ENCODE measurements at places on chromosomes 7 and 10.

DNA sequence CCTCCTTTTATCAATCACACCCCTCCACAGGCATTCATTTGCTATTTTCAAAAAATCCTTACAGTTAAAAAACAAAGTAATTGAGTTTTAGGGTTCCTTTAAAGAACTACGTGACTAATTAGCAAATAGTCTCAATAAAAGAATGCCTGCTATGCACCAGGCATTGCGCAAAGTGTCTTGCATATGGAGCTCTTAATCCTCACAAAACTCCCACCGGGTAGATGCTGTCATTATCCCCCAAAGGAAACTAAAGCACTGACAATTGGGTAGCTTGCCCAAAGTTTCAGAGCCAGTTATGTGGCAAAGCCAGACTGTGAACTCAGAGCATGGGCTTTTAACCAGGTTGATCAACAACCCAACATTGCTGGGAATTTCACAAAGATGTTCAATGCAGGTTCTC lies 305.7 kb downstream of the ELMO1 start:
- DNase-seq, result no peak

DNA sequence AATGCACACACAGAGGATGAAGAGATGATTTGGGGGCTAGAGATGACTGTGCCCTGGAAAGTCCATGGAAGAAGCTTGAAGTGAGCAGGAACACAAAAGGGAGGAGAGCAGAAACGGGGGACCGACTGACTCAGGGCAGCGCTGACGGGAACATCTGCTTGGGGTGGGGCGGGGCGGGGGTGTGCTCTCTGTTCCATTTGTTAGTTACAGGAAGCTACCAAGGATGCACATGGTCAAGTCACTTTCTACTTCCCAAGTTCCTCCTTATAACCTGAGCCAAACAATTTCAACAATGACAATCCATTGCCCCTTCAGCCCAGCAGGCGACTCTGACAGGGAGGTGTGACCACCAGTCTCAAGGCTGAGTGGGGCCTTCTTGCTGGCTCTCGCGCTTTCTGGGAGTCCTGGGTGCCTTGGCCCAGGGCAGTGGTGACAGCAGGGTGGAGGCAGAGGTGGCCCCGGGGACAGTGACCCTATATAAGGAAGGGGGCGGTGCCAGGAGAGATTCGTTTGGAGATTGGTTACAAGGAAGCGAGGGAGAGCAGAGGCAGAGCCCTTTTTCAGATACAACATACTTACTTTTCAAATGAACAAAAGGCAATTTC lies 39.6 kb downstream of the CLEC2L start:
- no peak for DNase-seq

DNA sequence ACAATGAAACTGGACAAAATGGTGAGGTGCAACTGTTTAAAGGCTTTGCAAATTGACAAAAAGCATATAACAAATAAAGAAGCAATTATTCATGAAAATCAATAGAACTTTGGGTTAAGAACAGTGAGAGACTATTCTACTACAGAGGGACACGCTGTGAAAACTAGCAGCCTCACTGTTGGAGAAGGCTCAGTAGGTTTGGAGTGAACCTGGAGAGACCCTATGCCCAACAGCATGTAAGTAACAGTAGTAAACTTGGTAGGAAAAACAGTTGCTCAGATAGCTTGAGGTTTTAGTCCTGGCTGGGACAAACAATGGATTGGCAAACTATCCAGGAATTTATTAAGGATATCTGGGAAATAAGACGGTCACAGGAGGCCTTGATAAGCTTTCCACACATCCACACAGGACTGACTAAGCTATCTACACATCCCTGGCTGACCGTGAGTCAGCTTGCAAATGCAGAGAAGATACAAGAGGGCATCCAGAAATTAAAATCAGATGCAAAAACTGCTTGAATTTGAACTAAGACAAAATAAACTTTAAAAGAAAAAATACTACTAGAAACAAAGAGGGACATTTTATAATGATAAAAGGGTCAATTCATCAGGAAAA lies 15.9 kb downstream of the FAM149B1 start:
- DNase-seq, result no peak

DNA sequence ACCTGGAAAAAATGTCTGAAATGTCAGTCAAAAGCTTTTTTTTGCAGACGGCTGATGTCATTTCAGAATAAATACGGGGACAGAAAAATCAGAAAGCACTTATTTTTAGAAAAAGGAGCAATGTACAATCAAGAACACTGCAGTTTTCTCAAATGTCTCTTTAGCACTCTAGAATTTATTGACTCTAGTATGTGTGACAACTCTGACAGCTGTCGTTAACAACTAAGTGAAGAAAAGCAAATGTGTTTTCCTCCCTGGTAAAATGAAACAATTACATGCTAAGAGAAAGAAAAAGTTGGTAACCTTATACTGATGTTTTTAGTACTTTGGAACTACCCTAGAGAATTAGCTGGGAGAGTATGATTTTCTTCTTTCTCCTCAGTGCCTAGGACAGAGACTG lies 497.4 kb downstream of the GRM8 start:
- DNase-seq, result no peak

DNA sequence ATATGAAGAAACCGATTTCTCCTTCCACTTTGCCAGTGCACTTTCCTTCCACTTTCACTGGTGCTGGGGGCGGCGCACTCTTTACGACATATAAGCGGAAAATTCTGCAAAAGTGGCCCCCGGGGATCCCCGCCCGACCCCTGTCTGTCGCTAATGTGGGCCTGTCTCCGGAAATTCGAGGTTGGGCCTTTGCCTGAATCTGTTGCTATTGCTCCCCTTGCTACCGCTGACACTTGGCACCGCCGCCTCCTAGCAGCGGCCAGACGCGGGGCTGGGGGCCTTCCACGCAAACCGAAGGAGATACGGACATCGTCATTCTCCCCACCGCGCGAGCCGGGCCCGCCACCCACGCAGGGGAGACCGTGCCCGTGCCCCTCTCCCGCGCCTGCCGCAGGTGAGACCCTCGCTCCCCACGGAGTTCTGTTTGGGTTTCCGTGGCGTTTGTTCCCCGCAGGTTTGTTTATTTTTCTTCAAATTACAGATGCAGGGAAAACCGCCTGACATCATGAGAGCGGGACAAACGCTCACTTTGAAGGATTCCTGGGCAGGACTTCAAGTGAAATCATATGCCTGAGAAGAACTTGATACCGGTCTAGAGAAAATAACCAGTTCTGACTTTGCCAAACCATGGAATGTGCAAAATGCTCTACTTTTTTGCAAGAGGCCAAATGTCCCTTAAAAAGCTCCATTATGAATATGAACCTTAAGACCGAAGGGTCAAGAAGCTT lies 5.0 kb downstream of the TWIST1 start:
- DNase-seq, result no peak

DNA sequence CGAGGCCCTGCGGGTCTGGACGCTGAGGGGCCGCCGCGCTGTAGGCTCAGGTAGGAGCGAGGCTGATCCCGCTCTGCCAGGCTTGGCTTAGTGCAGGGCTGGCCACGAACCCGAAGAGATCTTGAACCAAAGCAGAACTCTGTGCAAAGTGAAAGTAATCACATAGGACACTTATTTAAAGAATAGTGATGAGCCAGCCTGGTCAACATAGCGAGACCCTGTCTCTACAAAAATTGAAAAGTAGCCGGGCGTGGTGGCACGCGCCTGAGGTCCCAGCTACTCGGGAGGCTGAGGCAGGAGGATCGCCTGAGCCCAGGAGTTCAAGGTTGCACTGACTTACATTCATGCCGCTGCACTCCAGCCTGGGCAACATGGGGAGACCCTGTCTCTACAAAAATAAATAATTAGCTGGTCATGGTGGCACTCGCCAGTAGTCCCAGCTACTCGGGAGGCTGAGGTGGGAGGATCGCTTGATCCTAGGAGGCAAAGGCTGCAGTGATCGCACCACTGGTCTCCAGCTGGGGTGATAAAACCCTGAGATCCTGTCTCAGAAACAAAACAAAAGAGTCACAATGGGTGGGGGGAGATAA lies 541 bp downstream of the ZSCAN25 start:
- no peak for DNase-seq

DNA sequence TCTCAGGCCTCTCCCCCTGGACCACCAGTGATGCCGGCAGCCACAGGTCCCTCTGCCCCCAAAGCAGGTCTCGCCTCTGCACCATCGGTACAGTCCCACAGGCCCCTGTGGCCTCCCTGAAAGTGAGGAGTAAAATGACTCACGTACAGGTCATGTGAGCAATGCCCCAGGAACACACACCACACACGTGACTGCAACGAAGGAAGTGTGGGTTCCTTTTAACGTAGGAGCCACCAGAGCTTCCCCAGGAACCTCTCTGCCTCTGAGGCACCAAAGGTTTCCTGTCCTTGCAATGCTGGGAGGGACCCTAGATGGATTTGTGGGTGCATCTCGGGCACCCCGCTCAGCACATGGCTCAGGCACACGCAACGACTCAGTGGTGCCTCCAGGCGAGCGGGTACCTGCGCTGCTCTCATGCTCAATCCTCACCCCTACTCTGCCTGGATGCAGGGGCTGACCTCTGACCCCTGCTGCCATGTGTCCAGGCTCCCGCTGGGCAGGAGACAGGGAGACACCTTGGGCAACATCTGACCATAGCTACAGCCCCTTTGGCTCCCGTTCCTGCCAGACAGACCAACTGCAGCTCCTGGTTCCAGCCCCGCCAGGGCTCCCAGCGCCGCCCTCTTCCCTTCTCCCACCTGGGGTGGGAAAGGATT lies 120.7 kb downstream of the PRKAG2 start:
- DNase-seq, result peak; percentile 65
